ENCODE measurements at places on chromosomes 16 and 17. TPM values are rescaled to one million over a fixed set of nuclear protein-coding genes. Genes with fewer than 3 reads are reported as not detected.

DNA sequence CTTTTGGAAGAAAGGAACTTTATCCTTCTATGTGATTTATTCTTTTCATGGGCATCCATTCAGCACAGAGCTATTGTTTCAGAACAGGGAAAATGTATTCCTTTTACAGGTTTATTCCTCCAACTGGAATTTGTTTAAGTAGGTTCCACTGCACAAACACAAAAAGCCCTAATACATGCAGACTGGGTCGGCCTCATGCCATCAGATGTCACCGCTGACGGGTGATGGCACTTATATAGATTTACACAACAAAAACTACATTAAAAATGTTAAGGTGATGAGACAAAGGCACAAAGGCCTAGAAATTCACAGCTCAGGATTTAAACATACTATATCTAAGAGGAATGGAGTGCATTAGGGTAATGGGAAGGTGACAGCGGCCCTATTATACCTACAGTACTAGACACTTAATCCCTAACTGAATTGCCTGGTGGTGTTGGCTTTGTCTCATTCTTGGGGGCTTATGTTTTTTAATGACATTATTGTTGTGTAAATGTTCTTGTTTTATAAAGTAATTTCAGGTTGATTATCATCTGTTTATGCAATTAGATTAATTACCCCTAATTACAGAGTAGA lies 276.4 kb upstream of the PSMD7 start:
- DNase-seq: no peak

GRCh38 chr17:1762901-1763898 lies 1.3 kb downstream of the SERPINF1 start:
- DNase-seq: no peak

- DNase-seq: no peak
Measured at GRCh38 chr16:87733190-87733589, 32.6 kb downstream of the KLHDC4 start.

DNA sequence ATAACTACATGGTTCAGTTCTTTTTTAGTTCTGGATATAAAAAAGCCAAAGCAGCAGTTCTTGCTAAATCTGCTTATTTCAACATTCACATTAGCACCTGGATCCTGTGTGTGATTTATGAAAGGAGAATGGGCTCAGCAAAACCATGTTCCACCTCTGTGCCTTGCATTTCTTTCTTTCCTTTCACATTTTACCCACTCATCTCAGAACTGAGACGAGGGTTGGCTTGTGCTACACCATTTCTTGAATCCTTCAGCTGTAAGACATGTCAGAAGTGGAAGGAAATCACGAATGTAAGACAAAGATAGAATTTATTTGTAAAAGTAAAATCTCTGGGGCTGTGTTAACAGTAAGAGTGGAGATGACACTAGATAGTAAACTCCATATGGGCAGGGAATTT lies 1.2 kb upstream of the UTP6 start:
- no peak for DNase-seq

GRCh38 chr16:50578137-50578536 lies 29.9 kb downstream of the NKD1 start:
- no peak for DNase-seq

DNA sequence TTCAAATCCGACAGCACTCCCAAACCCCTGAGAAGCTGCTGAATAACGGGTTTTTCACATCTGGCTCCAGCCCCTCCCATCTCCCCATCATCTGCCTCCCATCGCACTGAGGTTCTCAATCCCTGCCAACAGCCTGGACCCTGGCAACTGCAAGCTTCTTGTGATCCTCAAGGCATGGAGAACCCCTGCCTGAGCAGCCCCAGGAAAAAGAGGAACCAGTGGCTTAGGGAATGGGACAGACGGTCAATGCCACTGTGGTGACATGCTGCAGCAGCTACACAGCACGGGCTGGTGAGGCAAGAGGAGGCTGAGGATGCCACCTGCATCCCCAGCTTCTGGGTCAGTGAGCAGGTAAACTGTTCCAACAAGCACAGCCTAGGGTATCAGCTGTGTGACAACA lies 3.3 kb upstream of the MBTPS1 start:
- DNase-seq: no peak

The PPP1R1B gene
- total RNA-seq: not detected

The MEIOB gene
- total RNA-seq: not detected
